Fibroblast of gingiva (primary cell): ENCODE measurements at places on chromosomes 12 and 14.

- peak; percentile 95 for DNase-seq
These were observed 108.5 kb downstream of the SCARB1 start for GRCh38 chr12:124754949-124755800.

DNA sequence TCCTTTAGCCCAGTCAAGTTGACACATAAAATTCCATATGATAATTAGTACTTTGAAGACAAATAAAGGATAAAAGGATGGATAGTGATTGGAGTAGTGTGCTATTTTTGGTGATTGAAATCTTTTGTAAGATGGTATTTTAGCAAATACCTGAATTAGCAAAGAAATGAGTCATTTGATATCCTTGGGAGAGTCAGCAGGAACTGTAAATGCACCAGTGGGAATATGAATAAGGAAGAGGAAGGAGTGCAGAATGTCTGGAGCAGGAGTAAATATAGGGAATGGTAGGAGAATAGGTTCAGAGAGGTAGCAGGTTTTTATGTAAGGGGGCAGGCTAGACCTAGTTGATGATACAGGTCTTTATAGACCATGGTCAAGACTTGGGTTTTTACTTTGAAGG lies 75.0 kb downstream of the TRMT5 start:
- DNase-seq: no peak

GRCh38 chr14:68771631-68772030 lies 21.2 kb downstream of the ZFP36L1 start:
- DNase-seq: no peak

DNA sequence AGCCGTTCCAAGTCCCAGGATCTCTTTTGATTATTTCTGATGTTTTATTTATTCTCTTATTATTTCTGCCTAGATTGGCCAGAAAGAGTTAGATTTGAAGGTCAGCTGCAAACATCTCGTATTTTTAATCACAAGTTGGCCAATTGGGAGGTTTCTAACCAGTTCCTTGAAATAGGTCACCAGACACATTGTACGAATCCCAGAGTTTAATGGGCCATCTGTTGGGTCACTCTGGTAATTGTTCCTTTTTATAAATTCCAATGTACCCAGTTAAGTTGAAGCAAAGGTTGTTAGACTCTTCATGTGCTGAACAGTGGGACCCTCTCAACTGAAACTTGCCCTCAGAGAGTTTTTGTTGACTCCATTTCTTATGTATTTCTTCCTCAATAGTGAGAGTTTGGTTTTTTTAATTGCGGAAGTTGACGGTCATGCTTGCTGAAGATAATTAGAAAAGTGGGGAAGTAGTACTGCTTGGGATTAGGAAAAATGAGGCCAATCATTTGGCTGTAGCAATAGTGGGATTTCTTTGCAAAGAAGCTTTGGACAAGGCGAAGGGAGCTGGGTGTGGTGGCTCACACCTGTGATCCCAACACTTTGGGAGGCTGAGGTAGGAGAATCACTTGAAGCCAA lies 382.7 kb upstream of the RGS6 start:
- no peak for DNase-seq

- peak; percentile 87 for DNase-seq
These were observed 134.7 kb upstream of the SCAF11 start for GRCh38 chr12:46124848-46125619.

- no peak for DNase-seq
These were observed 369.8 kb downstream of the AACS start for GRCh38 chr12:125434936-125435443.

GRCh38 chr14:95964901-95965300 lies 74.3 kb upstream of the C14orf132 start:
- DNase-seq: no peak

DNA sequence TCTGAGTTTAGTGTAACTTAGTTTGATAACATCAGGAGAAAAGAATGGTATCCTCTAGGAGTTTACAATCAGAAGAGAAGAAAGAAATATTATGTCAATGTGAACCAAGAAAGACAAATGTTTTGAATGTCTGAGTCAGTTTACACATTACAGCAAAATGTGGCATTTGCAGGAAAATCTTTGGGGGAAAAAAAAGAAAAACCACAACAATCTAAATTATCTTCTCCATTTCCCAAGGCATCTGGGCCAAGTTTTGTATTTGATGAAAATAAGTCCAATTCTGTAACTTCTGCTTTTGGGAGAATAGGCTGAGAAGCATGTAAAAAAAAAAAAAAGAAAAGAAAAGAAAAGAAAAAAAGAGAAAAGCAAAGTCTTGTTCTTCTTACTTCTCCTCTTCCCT lies 58.8 kb upstream of the FLRT2 start:
- DNase-seq: peak; percentile 62

- peak; percentile 65 for DNase-seq
These were observed 43.6 kb upstream of the ANO2 start for GRCh38 chr12:5988659-5989116.
